ENCODE measurements at places on chromosomes 3 and 15. TPM values are rescaled to one million over a fixed set of nuclear protein-coding genes. Genes with fewer than 3 reads are reported as not detected.

DNA sequence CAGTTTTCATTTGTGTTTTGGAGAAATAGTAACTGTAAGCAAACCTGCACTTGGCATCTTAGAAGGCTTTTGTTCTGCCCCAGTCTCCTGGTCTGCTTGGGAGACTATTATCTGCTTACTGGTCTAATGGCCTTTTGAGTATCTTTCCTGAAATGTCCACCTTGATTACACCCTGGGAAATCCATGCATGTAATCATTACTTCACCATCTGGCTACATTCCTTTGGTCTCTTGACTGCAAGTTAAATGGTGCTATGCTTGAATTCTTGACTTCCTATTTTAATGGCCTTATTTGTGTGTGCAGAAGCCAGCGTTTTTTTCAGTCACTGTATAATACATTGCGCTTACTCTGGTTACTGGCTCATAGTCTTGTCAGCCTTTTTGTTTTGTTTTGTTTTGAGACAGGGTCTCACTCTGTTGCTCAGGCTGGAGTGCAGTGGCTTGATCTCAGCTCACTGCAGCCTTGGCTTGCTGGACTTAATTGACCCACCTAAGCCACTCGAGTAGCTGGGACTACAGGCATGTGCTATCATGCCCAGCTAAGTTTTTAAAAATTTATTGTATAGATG lies 30.0 kb downstream of the CHD2 start:
- H3K27me3 ChIP-seq: no peaks in the 10 kb centered on the region
- no peak for DNase-seq
- no peak overlapping the region for H3K27ac ChIP-seq
- no peaks in the 10 kb centered on the region for H3K4me1 ChIP-seq
- H3K36me3 ChIP-seq: peaks cover 15% of the 10 kb centered on the region

GRCh38 chr15:70045045-70045444 lies 52.7 kb downstream of the TLE3 start:
- H3K27ac ChIP-seq: no peak overlapping the region
- H3K36me3 ChIP-seq: peaks cover 14% of the 10 kb centered on the region
- no peaks in the 10 kb centered on the region for H3K4me1 ChIP-seq

- no peak overlapping the region for H3K27ac ChIP-seq
- H3K36me3 ChIP-seq: no peaks in the 10 kb centered on the region
- H3K4me1 ChIP-seq: no peaks in the 10 kb centered on the region
- H3K27me3 ChIP-seq: no peaks in the 10 kb centered on the region
Observed at GRCh38 chr15:35173444-35174118, 88.5 kb upstream of the NANOGP8 start.

DNA sequence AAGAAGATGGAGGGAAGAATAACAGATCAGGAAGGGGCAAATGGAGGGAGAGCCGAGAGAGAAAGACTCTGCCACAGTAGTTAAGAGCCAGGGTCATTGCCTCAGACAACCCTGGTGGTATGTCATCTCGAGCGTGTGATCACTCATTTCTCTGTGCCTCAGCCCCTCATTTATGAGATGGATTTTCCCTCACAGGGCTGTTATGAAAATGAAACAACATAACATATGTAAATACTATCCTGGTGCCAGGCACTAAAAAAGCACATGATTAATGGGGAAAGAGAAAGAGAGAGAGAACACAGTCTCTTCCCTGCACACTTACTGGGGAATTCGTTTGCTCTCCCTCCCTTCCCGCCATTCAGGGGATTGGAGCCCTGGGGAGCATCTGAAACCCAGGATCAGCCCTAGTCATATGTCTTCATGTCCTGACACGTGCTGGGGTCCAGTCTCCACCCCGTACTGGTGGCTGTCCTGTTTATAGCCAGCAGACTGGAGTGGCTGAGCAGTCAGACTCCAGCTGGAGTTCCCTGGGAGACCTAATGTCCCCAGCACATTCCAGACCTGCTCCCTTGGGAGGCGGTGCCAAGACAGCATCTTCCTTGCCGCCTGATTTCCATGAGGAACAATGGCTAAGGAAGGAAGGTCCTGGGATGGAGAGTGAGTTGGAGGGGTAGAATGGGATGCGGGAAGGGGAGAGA lies 14.7 kb upstream of the AMOTL2 start:
- peaks cover 33% of the 10 kb centered on the region for H3K27me3 ChIP-seq
- H3K4me3 ChIP-seq: no peak overlapping the region
- DNase-seq: no peak
- no peaks in the 10 kb centered on the region for H3K36me3 ChIP-seq

DNA sequence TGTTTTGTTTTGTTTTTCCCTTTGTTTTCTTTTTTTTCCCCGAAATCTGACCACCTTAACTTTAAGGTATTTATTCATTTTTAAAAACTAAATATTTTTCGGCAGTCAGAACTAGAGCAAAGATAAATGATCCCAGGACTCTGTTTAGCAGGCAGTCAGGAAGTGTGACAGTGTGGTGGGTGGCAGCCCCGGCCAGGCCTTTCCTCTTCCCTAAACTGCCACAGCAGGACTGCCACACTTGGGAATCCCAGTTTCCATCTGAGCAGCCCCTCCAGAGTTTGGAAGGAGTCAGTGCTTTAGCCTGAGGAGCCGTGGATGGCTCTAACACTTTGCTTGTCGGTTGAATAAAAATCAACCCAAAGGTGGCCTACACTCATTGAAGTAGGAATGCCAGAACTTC lies 6.9 kb downstream of the CCRL2 start:
- H3K4me1 ChIP-seq: peaks cover 8% of the 10 kb centered on the region
- no peaks in the 10 kb centered on the region for H3K27me3 ChIP-seq
- H3K36me3 ChIP-seq: no peaks in the 10 kb centered on the region
- DNase-seq: no peak
- H3K27ac ChIP-seq: no peak overlapping the region

GRCh38 chr15:62957130-62957529 lies 85.4 kb upstream of the TPM1 start:
- DNase-seq: no peak
- no peak overlapping the region for H3K27ac ChIP-seq
- H3K4me3 ChIP-seq: no peak overlapping the region
- no peaks in the 10 kb centered on the region for H3K36me3 ChIP-seq

DNA sequence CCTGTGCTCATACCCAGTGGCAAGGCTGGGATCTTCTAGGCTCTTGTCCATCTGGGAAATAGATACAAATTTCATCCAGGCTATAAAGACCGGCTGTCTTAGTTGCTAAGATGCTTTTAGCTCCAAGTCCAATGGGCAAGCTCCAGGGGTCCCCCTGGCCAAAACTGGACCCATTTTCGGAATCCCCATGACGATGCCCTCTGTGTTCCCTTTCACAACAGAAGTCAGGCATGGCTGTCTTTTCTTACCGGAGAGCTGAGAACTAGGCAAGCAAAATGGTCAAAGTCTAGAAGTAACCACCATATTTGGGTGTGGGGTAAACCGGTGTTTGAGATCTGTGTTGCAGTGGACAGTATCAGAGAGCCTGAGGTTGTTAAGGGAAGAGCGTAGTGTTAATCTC lies 1.0 kb downstream of the GLYCTK start:
- no peak overlapping the region for H3K4me3 ChIP-seq
- no peaks in the 10 kb centered on the region for H3K27me3 ChIP-seq
- H3K27ac ChIP-seq: peak overlapping the region; percentile 96
- peaks cover 15% of the 10 kb centered on the region for H3K4me1 ChIP-seq
- no peak for DNase-seq

DNA sequence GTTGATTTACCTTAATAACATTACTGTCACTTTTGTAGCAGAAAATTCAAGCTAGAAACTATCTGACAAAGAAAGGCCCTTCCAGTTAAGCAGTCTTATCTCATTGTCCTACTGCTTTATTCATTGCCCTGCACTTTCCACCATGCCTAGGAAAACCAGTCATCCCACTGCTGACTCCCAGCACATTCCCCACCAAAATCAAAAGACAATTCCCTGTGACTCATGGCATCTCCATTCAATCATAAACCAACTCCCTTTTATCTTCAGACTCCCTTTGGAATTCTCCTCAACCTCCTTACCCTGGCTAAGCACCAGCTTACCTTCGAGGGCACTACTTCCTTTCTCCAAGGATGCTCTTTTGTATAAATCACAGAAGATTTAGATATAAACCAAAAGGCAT lies 184.3 kb downstream of the PLCH1 start:
- no peaks in the 10 kb centered on the region for H3K36me3 ChIP-seq
- H3K27me3 ChIP-seq: no peaks in the 10 kb centered on the region
- no peak overlapping the region for H3K27ac ChIP-seq

GRCh38 chr3:36060950-36061349 lies 319.4 kb upstream of the STAC start:
- H3K4me1 ChIP-seq: no peaks in the 10 kb centered on the region
- no peaks in the 10 kb centered on the region for H3K36me3 ChIP-seq
- H3K27ac ChIP-seq: no peak overlapping the region
- DNase-seq: no peak
- no peaks in the 10 kb centered on the region for H3K27me3 ChIP-seq
- H3K4me3 ChIP-seq: no peak overlapping the region

- H3K27me3 ChIP-seq: no peaks in the 10 kb centered on the region
- DNase-seq: no peak
- peaks cover 10% of the 10 kb centered on the region for H3K4me1 ChIP-seq
- H3K4me3 ChIP-seq: peak overlapping the region; percentile 99
Observed at GRCh38 chr3:123584284-123584987, 417 bp downstream of the HACD2 start.

DNA sequence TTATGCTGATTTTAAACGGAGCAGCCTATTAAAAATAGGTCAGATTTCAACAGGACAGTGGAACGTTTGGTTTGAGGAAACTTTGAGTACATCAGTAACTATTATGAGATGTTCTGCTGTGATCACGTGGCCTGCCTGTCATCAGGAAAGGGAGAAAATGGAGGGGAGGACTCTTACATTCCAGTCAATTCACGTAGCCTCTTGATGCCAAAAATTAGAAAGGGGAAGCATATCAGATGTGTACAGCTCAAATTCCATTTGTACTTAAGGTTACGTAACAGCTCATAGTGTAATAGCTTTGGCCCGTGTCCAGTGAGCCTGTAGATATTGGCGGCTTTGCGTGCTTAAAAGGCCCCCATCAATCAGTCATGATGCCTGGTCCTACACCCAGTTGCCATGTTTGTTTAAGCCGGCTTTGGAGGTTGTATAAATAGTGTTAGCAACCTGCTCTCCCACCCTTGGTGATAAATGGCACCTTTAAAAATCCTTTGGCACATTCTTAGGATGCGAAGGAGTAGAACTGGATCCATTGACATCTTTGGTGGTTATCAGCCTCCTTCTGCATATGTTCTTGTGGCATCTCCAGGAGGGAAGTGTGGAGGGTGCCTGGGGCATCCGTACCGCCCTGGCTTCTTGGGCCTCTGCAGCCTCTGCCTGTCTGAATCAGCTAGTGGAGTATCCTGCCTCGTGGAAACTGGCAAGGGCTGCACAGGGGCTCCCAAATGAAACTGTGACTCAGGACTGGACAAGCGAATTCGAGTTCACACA lies 163.9 kb downstream of the THSD4 start:
- no peak overlapping the region for H3K4me3 ChIP-seq
- H3K27ac ChIP-seq: no peak overlapping the region
- no peak for DNase-seq
- H3K36me3 ChIP-seq: no peaks in the 10 kb centered on the region
- H3K27me3 ChIP-seq: no peaks in the 10 kb centered on the region
- H3K4me1 ChIP-seq: no peaks in the 10 kb centered on the region

DNA sequence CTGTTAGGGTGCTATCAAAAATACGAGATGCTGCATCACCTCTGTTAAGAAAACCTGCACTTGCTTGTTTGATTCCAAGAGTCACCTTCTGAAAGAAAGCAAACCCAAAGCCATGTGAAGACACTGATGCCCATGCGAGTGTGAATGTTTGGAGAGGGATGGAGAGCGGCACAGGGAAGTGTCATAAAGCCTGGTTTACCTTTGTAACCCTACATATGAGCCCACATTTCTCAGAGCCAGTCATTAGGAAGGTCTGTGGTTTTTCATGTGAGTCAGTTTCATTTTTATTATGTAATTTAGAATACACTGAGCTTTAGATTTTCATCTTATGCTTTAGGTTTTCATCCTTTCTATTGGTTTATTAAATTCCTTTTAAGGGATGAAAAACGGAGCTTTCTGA lies 896.8 kb downstream of the ROBO1 start:
- no peaks in the 10 kb centered on the region for H3K36me3 ChIP-seq
- H3K27me3 ChIP-seq: no peaks in the 10 kb centered on the region
- no peak overlapping the region for H3K27ac ChIP-seq
- no peak overlapping the region for H3K4me3 ChIP-seq

- no peak overlapping the region for H3K4me3 ChIP-seq
- H3K36me3 ChIP-seq: no peaks in the 10 kb centered on the region
- no peaks in the 10 kb centered on the region for H3K27me3 ChIP-seq
- no peak for DNase-seq
Observed at GRCh38 chr3:113825090-113825489, 13.5 kb upstream of the GRAMD1C start.

GRCh38 chr3:127831723-127832172 lies 9.4 kb upstream of the MGLL start:
- no peak for DNase-seq
- peaks cover 5% of the 10 kb centered on the region for H3K27me3 ChIP-seq
- peaks cover 3% of the 10 kb centered on the region for H3K4me1 ChIP-seq

The PIERCE2 gene
- total RNA-seq: not detected

The PLA2G4B gene
- 50.4 TPM for total RNA-seq

The ZNF621 gene
- total RNA-seq: 22.2 TPM

The CPA3 gene
- 2.3 TPM for total RNA-seq

Measured in T-cell (primary cell).